ENCODE measurements at places on chromosomes 3 and 15.

DNA sequence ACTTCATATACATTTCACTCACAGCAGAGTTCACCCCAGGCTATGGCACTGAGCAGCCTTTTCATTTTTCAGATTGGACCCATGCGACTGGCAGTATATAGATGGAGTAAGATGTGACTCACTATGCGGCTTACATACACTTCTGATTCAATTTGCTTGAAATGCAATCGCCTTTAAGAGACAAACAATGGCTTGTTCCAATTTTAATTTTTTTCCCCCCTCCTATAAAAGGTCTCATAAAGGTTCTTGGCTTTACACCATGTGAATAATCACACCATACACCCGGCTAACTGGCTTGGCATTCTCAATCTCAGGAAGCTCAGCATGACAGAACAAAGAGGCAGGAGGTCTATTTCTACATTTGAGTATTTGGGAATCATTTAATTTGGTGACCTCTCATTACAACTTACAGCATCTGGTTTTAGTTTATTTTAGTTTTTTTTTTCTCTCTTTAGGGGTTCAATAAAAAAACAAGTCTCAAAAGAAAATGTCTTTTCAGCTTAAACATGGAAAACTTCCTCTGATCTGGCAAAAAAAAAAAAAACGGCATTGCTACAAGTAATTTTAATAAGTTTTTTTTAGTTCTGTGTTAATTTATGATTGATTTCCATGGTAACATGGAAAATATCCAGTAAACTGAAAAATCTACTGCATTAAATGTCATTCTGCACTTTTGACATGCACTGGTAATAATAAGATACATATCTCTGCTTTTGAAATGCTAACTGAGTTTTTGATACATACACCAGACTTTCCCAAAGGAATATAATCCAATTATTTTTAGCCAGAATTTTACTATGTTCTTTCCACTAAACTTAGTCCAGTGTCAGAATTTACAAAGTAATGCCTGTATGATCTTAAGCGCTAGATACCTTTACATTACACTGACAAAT is 38.8 kb downstream of the GADL1 start:
- DNase-seq: no peak

GRCh38 chr3:152511904-152512303 is 243.2 kb downstream of the MBNL1 start:
- no peak for DNase-seq

DNA sequence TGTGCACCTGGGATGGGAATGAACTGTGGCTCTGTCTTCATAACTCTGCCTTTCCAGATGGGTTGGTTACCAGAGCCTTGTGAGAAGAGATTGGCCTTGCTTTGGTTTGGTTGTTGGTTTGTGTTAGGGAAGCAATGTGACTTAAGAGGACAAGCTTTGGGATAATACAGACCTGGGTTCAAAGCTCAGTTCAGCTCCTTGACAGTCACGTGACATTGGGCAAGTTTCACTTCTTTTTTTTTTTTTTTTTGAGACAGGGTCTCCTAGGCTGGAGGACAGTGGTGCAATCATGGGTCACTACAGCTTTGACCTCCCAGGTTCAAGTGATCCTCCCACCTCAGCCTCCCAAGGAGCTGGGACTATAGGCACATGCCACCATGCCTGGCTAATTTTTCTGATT is 42.7 kb downstream of the CORO2B start:
- no peak for DNase-seq

GRCh38 chr3:179016979-179017670 is 54.5 kb downstream of the ZMAT3 start:
- DNase-seq: no peak

DNA sequence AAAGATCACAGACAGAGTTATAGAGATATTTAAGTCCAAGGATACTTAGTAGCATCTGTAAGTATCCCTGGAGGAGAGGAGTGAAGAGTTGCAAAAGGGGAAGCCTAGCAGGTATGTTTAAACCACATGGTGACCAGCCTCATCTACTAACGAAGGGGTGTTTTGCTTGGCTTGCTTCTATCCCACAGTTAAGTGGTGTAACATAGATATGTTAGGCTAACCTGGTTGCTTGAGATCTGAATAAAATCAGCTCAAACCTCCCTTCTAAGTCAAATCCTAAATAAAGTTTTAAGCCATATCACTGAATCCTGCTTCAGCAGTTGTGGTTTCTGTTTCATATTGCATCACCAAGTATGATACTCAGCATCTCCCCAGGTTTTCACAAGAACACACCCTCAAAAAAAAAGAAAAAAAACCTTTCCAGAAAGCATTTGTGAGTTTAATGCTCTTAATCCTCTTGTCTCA is 880.2 kb downstream of the ROBO1 start:
- no peak for DNase-seq

DNA sequence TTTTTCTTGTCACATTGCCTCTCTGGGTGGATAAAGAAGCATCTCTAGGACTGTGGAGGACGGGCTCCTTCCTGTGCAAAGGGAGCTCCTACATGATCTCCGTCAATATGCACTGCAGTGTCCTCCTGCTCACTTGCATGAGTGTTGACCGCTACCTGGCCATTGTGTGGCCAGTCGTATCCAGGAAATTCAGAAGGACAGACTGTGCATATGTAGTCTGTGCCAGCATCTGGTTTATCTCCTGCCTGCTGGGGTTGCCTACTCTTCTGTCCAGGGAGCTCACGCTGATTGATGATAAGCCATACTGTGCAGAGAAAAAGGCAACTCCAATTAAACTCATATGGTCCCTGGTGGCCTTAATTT is 478 bp downstream of the GPR15 start:
- DNase-seq: no peak

DNA sequence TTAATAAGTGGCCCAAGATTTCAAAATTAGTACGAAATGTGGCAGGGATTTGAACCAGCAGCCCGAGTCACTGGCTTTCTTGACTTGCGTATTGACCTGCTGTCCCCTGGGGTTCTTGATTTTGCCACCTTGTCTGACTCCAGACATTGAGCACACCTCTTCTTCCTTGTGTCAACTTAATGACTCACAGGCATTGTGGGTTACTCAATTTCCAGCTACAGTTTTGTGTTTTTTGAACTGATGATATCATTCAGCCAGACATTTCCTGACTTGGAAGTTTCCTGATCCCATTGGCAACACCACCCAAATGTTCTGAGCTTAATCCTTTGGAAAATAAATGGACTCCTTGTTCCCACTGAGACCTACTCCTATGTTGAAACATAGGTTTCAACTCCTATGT is 64.2 kb downstream of the MOBP start:
- no peak for DNase-seq

DNA sequence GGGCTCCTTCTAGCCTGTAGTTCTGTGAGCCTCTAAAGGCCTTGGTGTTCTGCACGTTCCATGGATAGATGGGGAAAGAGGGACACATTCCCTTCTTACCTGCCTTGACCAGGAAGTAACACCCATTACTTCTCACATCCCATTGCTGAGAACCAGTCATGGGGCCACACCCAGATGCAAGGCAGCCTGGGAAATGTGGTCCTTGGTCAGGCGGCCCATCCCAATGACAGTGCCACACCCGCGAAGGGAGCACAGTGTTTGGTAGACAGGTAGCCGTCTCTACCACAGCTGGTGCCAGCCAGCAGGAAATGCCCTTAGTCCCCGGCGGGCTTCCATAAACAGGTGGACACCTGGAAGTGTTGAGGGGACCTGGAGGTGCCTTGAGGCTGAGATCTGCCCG is 23.2 kb upstream of the LCTL start:
- DNase-seq: no peak

DNA sequence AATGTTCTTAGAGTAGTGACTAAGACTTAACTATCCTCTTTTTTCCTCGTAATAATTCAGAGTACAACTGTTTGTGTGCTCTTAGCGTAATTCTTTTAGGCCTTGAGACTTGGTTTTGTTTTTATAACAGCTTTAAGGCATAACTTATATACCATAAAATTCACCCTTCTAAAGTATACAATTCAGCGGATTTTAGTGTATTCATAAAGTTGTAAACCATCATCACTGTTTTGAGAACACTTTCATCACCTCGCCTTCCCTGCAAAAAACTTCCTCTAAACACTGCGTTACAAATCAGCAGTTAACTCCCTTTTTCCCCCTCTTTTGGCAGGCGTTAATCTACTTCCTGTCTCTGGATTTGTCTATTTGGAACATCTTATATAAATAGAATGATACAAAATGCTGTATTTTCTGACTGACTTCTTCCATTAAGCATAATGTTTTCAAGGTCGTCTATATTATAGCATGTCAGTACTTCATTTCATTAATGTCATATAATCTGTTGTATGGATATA is 18.7 kb downstream of the DNAJC13 start:
- DNase-seq: no peak

- DNase-seq: no peak
Observed at GRCh38 chr15:88152672-88153071, 103.9 kb downstream of the NTRK3 start.

DNA sequence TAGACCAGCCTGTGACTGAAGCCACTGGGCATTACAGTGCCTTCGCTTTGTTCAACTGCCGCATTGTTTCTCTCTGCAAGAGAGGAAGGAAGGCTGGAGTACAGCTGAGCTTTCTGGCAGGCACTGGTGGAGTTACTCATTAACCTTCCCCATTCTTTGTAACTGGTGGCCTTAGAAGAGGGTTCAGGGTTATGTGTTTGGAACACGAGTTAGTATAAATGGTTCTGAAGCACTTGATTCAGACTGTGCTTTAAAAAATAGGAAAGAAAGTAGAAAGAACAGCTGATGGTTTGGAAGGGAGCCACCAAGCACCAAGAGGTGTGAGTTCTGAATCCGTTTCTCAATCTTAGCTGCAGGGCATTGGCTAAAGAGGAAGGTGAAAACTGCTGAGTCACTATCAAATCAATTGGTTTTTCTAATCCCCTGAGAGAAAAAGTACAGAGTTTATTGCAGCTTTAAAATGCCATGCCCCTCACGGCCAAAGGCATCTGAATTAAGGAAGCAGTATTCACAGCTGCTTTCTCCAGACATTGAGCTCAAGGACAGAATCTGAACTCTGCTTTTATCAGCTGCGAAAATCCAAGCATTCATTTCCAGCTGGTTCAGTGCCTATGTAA is 3.6 kb downstream of the HGD start:
- no peak for DNase-seq

DNA sequence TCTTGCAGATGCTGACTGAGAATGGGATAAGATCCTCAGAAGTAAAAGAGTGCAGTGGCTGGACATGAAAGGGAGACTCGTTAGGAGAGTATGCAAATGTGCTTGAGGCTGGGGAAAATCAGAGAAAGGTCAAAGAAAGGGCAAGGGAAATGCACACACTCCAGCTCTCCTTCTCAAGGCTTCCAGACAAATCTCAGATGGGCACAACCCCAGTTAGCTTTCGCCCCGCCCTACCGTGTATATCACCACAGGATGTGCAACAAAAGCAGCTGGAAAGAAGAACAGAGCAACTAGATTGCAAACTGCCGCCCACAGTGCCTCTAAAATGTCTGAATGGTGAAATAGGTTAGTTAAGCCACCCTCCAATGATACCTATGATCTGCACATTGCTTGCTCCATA is 63.9 kb downstream of the CERS3 start:
- DNase-seq: no peak

DNA sequence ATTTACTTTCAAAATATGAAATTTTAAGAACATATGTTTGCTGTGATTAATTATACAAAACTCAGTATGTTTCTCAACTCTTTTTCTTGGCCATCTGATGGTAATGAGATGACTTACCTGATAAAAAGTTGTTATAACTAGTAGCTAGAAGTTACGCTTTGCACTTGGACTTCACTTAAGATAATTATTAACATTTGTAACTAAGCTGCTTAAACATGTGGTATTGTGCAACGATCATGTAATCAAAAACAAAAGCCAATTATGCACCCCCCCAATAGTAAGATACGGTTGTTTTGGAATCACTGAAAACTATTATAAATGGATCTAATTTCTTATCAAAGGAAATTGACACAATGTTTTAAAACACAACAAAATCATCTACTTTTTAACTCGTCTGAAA is 342.9 kb downstream of the CNTN3 start:
- DNase-seq: no peak

GRCh38 chr3:107769882-107770281 is 247.1 kb downstream of the BBX start:
- no peak for DNase-seq

DNA sequence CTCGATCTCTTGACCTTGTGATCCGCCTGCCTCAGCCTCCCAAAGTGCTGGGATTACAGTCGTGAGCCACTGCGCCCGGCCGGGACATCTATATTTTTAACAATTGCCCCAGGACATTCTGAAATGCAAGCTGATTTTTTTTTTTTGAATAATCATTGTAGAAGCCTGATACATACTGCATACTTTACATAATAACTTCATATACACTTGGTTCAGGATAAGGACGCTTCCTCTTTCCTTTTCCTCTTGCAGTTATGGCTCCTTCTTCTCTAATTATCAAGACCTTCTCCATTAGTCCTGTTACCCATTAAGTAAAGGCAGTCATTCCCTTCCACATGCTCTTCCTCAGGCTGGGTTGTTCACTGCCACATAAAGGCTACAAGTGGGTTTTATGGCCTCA is 58.3 kb downstream of the SLCO3A1 start:
- DNase-seq: no peak

DNA sequence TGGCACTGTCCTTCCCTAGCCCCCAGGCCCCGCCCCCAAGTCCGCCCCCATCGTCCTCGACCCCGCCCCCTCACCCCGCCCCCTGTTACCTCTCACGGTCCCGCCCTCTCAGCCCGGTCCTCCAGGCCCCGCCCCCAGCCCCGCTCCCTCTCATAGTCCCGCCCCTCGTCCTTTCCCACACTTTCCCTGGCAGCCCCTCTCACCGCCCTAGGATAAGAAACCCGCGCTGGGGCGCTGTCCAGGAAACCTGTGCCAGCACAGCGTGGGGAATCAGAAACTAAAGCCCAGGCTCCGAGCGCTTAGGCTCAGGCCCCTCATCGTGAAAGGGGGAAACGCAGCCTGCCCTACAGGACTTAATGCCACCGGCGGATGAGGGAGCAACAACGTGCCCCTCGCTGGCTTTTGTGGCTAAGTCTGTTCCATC is 20.9 kb downstream of the TRPM1 start:
- DNase-seq: peak; percentile 13

GRCh38 chr15:30905821-30906220 is 2.1 kb downstream of the FAN1 start:
- no peak for DNase-seq

DNA sequence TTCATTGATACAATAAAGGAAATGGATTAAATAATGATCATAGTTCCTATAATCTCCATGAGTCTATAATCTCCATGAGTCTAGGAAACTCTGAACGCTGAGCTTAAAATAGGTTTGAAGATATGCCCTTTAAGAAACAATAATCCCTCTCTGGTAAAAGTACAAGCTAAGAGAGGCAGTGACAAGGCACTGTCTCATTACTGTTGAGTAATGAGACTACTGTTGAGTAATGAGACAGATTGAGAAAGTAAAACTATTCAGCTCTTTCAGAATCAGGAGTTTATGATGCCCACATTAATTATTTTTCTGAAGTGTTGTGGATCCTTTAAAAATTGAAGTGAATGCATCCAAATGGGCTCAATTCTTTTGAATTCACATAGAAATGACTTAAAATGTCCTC is 235.5 kb upstream of the THRB start:
- no peak for DNase-seq

GRCh38 chr3:129491794-129492193 is 36.6 kb upstream of the RHO start:
- no peak for DNase-seq
